ENCODE measurements at places on chromosomes 4 and X. TPM values are rescaled to one million over a fixed set of nuclear protein-coding genes. Genes with fewer than 3 reads are reported as not detected.

DNA sequence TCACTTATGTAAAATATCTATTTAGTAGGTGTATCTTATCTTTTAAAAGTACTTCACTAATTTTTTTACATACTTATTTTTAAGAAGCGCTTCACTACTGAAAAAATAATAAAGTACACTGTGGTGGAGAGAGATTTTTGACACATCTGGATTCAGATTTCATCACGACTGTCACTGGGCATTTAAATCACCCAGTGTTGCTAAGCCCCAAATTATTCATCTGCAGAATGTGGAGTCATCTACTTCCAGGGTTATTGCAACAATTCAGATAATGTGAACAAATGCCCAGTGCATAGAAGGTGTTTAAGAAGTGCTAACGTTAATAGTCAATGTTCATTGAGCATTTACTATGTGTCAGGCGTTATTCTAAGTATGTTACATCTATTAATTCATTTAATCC is 41.8 kb downstream of the AASDH start:
- H3K27ac ChIP-seq: no peak overlapping the region
- no peak overlapping the region for H3K4me3 ChIP-seq
- no peak for DNase-seq
- H3K27me3 ChIP-seq: no peaks in the 10 kb centered on the region

DNA sequence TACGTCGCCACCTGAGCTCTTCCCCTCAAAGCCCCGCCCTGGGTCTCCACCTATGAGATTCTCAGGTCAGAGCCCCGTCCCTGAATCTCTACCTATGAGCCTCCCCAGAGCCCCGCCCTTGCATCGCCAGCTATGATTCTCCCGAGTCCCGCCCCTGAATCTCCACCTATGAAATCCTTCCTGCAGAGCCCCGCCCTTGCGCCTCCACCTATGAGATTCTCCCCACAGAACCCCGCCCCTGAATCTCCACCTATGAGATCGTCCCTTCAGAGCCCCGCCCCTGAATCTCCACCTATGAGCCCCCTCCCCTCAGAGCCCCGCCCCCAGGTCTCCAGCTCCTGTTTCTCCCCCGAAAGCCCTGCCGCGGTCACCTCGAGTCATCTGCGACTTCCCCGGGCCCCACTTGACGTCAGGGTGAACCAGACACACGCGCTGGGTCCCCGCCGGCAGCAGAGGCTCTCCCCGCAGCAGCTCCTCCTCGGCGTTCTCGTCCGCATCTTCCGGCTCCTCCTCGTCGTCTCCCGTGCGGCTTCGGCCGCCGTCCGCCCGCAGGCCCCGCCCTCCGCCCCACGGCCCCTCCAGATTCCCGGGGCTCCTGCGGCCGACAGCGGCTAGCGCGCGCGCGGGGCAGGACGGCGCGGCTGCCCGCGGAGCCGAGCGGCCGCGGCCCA is 393 bp downstream of the GTPBP6 start:
- H3K27ac ChIP-seq: peak overlapping the region; percentile 94
- peak; percentile 96 for DNase-seq
- peak overlapping the region; percentile 80 for H3K4me3 ChIP-seq
- no peaks in the 10 kb centered on the region for H3K27me3 ChIP-seq

DNA sequence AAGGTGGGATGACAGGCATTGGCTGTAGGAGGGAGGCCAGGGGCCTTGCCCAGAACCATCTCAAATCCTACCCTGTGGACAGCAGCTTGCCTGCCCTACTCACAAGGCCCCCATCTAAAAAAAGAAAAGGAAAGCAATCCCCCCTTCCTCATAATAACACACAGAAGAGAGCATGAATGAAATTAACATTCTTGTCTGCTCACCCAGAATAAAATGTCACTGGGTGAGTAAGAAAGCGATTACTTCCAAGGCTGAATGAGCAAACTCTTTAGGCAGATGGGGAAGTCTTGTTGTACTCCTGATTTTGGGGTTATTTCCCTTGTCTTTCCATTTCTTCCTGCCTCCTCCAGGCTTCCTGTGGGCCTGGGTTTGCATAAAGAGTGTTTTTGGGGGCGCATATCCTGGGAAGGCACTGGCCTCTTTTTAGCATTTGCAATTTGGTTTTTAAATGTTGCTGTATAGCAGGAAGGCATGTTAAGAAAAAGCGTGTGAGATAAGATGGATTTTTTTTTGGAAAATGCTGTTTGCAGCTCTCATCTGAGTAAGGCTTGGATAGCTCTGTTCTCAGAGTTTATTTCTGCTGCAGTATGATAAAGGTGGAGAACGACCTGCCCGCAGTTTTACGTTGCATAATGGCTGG is 248.3 kb upstream of the GATB start:
- no peak overlapping the region for H3K4me3 ChIP-seq
- no peak overlapping the region for H3K27ac ChIP-seq
- DNase-seq: no peak
- no peaks in the 10 kb centered on the region for H3K36me3 ChIP-seq

GRCh38 chr4:184387351-184387750 is 87.0 kb downstream of the IRF2 start:
- H3K4me3 ChIP-seq: no peak overlapping the region
- peaks cover 54% of the 10 kb centered on the region for H3K4me1 ChIP-seq
- no peaks in the 10 kb centered on the region for H3K27me3 ChIP-seq
- peaks cover 48% of the 10 kb centered on the region for H3K36me3 ChIP-seq
- H3K27ac ChIP-seq: peak overlapping the region; percentile 97

GRCh38 chr4:151653548-151653918 is 107.3 kb downstream of the GATB start:
- DNase-seq: no peak
- no peaks in the 10 kb centered on the region for H3K4me1 ChIP-seq
- H3K4me3 ChIP-seq: no peak overlapping the region
- no peak overlapping the region for H3K27ac ChIP-seq
- H3K36me3 ChIP-seq: peaks cover 16% of the 10 kb centered on the region

GRCh38 chrX:916230-916599 is 285.6 kb downstream of the SHOX start:
- no peaks in the 10 kb centered on the region for H3K36me3 ChIP-seq
- no peak overlapping the region for H3K27ac ChIP-seq
- H3K27me3 ChIP-seq: no peaks in the 10 kb centered on the region

DNA sequence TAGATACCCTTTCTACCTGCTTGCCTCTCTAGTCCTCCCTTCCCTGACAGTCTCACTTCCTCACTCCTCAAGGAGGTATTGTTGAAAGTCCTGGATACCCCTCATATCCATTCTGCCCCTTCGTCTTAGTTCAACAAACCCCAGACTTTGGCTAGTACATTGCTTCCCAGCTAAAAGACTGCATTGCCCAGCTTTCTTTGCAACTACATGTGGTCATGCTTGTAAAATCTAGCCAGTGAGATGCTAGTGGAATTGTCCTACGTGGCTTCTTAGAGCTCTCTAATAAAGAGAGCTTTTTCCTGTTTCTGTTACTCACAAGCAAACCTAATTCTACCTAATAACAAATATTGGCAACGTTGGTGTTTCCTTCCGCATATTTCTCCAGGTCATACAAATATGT is 237.9 kb upstream of the PSAPL1 start:
- H3K27me3 ChIP-seq: no peaks in the 10 kb centered on the region
- no peak for DNase-seq
- no peak overlapping the region for H3K27ac ChIP-seq
- H3K4me1 ChIP-seq: no peaks in the 10 kb centered on the region
- H3K36me3 ChIP-seq: no peaks in the 10 kb centered on the region

Gene CPEB2
- polyA plus RNA-seq: 18.3 TPM

DNA sequence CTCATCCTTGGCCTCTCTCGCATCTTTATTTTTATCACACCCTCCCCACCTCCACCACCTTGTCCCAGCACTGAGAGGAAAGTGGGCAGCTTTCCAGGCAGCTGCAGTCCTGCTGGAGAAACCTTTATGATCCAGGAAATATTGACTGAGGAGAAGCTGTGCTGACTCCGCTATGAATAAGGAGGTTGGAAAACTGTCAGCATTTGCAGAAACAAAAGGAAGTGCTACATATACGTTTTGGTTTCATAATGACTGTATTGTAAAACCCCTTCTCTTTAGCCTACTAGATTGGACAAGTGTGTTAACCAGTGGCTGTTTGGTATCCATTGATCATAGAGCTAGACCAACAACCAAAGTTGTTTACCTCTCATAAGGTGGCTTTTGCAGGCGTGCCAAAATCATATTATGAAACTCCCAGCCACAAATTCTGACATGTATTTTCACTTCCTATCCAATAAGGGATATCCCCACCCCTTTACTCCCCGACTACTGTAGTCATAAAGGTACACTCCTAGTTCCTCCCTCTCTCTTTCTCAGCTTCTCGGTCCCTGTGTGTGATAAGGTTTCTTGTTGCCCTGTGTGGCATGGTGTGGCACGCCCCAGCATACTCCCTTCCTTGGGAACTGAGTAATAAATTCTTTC is 88.4 kb downstream of the GPR143 start:
- no peak overlapping the region for H3K4me3 ChIP-seq
- H3K36me3 ChIP-seq: no peaks in the 10 kb centered on the region
- peak overlapping the region; percentile 40 for H3K27ac ChIP-seq
- DNase-seq: peak; percentile 19

Gene SPANXD
- not detected for polyA plus RNA-seq

GRCh38 chrX:22139822-22140221 is 107.7 kb downstream of the PHEX start:
- DNase-seq: no peak
- no peaks in the 10 kb centered on the region for H3K36me3 ChIP-seq
- H3K4me1 ChIP-seq: no peaks in the 10 kb centered on the region
- no peak overlapping the region for H3K4me3 ChIP-seq
- H3K27ac ChIP-seq: no peak overlapping the region

GRCh38 chrX:96861661-96862060 is 22.0 kb upstream of the RPA4 start:
- H3K36me3 ChIP-seq: no peaks in the 10 kb centered on the region
- no peak overlapping the region for H3K27ac ChIP-seq
- H3K27me3 ChIP-seq: no peaks in the 10 kb centered on the region
- H3K4me1 ChIP-seq: no peaks in the 10 kb centered on the region

GRCh38 chr4:98433691-98434090 is 172.5 kb downstream of the RAP1GDS1 start:
- H3K27ac ChIP-seq: no peak overlapping the region
- peaks cover 8% of the 10 kb centered on the region for H3K36me3 ChIP-seq
- H3K4me3 ChIP-seq: no peak overlapping the region

DNA sequence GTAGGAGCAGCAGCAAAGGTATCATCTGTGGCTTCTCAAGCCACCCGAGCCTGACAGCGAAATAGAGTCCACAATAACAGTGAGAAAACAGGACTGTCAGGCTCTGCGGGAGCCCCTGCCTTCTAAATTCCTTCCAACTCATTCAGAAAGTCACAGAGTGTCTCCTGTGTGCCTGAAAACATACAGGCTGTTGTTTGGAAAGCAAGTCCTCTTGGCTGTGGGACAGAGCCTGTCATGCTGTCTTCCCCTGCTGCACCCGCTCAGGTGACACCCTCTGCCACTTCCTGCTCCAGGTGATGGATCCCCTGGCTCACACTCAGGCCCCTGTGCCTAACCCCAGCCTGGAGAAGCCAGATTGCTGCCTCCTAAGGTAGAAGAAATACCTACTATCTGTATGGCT is 152.3 kb downstream of the RAB28 start:
- no peak for DNase-seq
- H3K4me3 ChIP-seq: no peak overlapping the region
- no peaks in the 10 kb centered on the region for H3K27me3 ChIP-seq
- H3K36me3 ChIP-seq: no peaks in the 10 kb centered on the region
- H3K4me1 ChIP-seq: no peaks in the 10 kb centered on the region

GRCh38 chr4:75634951-75635350 is 4.6 kb upstream of the CDKL2 start:
- peaks cover 3% of the 10 kb centered on the region for H3K4me1 ChIP-seq
- no peak overlapping the region for H3K27ac ChIP-seq
- H3K4me3 ChIP-seq: no peak overlapping the region
- no peaks in the 10 kb centered on the region for H3K36me3 ChIP-seq

- H3K4me1 ChIP-seq: peaks cover 9% of the 10 kb centered on the region
- no peak overlapping the region for H3K4me3 ChIP-seq
- H3K27ac ChIP-seq: no peak overlapping the region
- no peaks in the 10 kb centered on the region for H3K27me3 ChIP-seq
- DNase-seq: no peak
These were observed 201.9 kb upstream of the BOD1L1 start for GRCh38 chr4:13829457-13829856.

DNA sequence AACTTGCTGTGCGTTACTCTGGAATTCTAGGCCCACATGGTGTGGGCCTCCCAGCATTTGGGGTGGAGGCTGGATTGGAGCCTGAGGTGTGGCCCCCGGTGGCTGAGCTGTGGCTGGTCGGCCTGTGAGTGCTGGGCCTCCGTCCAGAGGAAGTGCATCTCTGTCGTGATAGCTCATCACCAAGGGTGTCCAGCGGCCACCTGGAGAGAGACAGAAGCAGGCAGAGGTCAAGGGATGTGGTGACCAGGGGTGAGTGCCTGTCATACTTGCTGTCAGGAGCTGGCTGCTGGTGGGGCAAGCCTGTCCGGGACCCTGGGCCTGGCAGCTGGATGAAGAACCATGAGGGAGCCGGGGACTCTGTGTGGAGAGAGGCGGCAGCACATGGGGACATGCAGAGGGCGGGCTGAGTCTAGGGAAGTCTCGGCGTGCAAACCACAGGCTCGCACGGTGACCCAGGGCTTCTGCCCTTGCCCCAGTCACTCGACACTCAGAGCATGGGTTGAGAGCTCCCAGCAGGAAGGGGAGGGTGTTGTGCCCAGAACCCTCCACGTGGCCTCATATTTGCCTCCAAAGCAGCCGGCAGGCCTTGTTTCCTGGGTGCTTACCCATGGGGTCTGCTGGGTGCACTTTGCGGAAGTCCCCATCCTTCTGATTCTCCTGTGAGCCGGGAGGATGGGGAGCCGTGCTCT is 6.2 kb downstream of the SORCS2 start:
- no peaks in the 10 kb centered on the region for H3K4me1 ChIP-seq
- no peak for DNase-seq
- peaks cover 43% of the 10 kb centered on the region for H3K27me3 ChIP-seq
- no peak overlapping the region for H3K27ac ChIP-seq
- H3K36me3 ChIP-seq: no peaks in the 10 kb centered on the region
- H3K4me3 ChIP-seq: no peak overlapping the region

DNA sequence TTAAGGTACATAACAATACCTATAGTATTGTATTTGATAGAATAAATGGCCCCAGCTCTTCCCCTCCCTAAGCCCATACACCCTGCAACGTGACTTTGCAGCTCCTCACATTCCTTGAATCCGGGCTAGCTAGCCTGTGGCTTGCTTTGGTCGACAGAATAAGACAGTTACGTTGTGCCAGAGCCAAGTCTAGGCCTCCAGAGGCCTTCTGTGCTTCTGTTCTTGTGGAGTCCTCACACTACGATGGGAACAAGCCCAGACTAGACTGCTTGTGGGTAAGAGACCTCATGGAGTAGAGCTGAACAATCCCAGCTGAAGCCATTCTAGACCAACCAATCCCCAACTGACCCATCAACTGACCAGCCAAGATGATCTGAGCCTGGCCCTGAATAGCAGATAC is 102.4 kb upstream of the PLAC1 start:
- no peaks in the 10 kb centered on the region for H3K27me3 ChIP-seq
- no peak overlapping the region for H3K4me3 ChIP-seq
- H3K36me3 ChIP-seq: no peaks in the 10 kb centered on the region
- no peak for DNase-seq

All from large intestine (tissue), 12 donors.